ENCODE measurements at places on chromosomes 1 and 21.

DNA sequence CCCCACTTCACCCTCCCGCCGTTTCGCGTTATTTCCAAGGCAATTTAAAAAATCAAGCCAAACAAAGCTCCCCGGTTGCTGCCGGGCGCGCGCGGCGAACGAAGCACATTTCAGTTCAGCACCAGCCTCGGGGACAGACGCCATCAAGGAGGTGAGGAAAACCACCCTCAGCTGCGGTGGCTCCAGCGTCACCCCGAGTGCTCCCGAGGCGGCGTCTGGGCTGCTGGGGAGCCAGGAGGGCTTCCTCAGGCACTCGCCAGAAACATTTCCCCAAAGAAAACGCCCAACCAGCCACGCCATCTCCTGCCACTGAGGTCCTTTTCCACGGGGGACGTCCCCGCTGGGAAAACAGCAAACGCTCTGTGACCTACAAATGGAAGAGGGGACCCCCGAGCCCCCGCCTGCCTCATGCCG is 623 bp downstream of the GNG4 start:
- peak; percentile 70 for DNase-seq

DNA sequence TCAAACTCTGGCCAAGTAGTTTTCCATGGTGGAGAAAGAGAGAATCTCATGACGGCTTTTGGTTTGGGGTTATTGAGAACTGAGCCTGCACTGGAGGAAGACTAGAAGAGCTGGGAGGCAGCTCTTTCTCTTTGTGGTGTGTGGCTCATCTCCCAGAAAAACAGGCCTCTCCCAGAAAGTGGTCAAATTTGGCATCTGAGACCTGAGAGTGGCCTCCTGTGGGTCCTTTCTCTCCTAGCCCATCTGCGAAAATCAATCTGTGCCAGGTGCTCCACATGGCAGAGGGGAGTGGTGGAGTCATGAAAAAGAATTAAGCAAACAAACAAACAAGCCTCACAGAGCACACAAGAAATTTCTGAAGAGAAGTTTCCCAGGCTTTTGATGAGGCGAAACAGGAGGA is 305.0 kb downstream of the ST6GALNAC3 start:
- no peak for DNase-seq

GRCh38 chr1:30032302-30032701 is 691.1 kb downstream of the MATN1 start:
- no peak for DNase-seq

DNA sequence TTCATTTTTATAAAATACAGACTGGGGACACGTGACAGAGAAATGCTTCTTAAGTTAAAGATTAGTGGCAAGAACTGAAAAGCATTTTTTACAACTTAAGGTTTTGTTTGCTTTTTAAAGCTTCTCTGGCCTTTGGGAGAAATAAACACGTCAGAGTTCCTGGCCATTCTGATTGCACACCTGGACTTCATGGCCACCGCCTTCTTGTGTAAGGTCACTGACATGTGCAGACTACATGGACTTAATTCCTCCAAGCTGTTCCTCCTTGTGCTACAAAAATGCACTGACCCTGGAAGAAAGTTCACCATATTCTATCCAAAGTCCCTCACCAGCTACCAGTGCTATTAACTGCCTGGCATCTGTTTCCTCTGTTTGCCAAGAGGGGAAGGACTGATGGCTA is 56.1 kb downstream of the GADD45A start:
- DNase-seq, result no peak

DNA sequence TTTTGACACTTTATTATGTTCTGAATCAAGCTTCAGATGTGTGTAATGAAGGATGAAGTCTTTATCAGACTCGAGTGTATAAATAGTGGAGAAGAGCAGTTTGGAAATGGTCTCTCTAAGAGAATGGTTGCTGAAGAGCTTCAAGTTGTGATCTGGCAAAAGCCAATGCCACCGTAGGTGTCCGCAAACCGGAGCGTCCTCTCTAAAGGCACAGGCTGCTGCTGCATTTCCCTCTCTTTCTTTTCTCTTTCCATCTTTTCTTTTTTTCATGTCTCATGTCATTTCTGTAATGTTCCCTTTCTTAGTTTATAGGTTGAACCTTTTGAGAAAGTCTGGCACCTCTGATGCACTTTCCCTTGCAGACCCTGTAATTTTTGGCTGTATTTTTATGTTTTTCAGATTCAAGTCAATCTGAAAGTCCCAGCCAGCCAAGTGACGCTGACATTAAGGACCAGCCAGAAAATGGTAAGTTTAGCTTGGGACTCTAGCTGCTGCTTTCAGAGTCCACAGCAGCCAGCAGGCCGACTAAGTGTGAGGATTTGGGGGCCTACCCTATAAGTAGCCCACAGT is 194.8 kb downstream of the NFIA start:
- no peak for DNase-seq

DNA sequence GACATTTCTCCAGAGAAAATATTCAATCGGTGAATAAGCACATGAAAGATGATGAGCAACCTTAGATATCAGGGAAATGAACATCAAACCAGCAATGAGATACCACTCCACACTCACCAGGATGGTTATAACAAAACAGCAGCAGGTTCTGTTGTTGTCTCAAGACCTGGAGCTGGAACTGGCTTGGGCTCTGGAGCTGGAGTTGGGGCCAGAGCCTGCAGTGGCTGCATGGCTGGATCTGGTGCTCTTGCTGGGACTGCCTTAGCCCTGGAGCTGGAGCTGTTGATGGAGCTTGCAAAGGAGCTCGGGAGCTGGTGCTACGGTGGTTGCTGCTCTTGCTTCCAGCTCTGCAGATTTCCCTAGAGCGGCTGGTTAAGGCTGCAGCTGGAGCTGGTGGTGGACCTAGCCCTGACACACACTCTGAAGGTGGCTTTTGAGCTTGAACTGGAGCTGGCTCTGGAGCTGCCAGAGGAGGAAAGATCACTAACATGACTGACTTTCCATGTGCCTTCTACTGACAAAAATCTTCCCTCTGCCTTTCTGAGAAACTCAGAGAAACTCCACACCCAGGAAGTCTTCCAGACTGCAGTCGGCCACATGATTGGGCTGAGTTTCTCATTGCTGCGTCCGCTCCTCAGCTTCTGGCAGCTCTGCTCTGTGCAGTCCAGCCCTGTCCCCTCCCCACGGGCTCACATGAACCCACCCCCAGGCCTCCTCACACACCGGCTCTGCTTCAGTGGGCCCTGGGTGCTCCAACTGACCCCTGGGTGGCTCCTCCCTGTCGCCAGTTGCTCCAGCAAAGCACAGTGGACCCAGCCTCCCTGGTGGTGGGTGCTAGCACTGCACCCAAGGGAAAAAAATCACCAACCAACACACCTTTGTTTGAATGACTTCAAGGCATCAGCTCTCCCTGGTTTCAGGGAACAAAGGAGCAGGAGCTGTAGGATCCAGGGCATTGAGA is 139.1 kb upstream of the FMN2 start:
- peak; percentile 41 for DNase-seq

GRCh38 chr1:161092621-161093028 is 3.3 kb upstream of the NECTIN4 start:
- no peak for DNase-seq

DNA sequence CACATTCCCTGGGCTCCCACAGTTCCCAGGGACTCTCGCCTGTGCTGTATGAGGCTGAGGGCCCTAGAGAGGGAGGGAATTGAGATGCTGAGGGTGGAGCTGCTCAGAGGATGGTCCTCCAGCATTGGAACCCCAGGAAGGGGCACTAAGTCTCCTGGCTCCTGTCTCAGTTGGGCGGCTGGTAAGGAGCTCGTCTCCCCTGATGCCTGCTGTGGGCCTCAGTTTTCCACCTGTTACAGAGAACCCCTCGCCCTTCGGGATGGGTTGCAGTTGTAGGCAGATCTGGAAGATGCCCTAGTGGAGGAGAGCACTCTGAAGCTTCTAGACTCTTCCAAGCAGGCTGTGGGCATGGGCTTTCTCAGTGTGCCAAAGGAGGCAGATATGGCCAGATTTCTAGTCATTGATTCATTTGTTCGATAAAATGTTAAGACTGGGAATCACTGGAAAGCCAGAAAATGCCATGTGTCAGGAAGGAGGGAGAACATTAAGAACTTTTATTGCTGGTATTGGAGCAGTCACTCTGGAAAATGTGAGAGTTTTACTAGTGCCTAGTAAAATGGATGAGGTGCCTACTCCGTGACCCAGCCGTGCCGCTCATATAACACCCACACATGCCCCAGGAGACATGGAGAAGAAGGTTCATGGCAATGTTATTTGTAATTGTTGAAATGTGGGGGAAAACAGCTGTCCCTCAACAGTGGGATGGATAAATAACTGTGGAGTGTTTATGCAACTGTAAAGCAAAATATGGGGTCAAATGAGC is 828 bp upstream of the MYBPH start:
- no peak for DNase-seq

DNA sequence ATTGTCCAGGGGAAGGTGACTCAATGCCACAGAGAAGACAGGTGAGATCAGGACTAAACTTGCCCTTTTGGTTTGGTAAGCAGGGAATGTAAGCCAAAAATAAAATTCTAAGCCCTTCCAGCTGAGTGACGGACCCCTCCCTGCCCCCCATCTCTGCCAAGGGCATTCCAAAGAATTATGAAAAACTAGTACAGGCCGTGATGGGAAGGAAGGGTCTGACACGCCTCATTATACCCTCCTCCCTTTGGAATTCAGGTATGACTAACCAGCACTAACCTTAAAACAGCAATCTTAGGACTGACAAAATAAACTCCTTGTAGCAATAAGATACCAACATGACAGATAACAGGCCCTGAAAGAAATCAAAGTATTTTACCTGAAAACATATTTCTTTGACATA is 99.6 kb downstream of the GABPA start:
- no peak for DNase-seq

GRCh38 chr1:5200006-5200405 is 545.6 kb downstream of the AJAP1 start:
- no peak for DNase-seq

- DNase-seq, result no peak
Observed at GRCh38 chr1:18486195-18486594, 5.5 kb downstream of the KLHDC7A start.

- no peak for DNase-seq
Observed at GRCh38 chr1:36126005-36126716, 1.1 kb upstream of the COL8A2 start.

DNA sequence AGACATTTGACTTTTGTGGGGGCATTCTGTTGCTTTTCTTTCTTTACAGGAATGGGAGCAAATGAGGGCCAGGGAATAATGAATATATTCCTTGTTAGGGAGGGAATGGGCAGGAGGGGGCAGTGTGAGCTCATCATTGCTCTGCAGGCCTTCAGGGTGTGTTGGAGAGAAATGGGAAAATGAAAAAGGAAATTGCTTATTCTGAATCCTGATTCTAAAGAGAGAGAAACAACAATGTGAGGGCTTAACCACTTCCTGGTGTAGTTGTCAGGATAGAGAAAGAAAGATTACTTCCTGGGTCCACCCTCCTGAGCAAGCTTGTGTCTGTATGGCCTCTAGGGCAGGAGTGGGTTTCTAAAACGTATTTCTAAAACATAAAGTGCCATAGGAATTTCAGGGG is 28.3 kb downstream of the VANGL2 start:
- no peak for DNase-seq

DNA sequence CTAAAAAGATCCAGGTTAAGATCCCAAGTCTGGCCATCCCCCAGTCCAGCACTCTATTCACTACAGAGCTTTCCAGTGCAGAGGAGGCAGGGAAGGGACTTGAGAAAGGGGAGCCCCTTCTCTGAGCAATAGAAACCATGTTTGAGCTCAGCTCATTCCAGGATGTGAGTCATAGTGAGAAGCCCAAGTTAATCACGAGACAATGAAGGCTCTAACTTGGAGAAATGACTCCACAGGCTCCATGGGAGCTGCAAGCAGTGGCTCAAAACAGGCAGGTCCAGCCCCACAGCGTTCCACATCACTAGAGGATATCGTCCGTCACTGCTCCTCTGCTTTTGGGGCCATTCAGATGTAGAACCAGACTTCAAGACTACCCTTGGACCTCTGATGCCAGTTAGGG is 59.1 kb downstream of the CAMK2N1 start:
- no peak for DNase-seq

- DNase-seq, result no peak
Observed at GRCh38 chr1:20355828-20356735, 65.4 kb downstream of the VWA5B1 start.

GRCh38 chr21:32592929-32593502 is 7.7 kb upstream of the TCP10L start:
- DNase-seq, result no peak

DNA sequence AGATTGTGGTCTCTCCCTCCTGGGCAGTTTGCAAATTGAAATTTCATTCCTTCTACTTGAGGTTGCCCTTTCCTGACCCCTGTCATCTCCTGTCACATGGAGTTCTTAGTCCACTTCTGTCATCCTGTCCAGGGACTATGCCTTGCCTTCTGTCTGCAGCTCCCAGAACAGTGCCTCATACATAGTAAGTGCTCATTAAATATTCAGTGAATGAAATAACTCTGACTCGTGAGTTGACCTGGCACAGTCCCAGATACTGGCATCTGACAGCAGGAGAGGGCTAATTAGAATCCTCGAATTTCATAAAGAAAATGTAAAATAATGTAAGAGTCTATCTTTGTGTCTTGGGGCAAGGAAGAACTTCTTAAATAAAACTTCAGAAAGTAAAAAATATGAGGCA is 50.8 kb downstream of the CNIH3 start:
- no peak for DNase-seq

GRCh38 chr1:24992761-24993211 is 62.7 kb upstream of the RUNX3 start:
- no peak for DNase-seq
